ENCODE measurements at places on chromosomes 4 and X.

DNA sequence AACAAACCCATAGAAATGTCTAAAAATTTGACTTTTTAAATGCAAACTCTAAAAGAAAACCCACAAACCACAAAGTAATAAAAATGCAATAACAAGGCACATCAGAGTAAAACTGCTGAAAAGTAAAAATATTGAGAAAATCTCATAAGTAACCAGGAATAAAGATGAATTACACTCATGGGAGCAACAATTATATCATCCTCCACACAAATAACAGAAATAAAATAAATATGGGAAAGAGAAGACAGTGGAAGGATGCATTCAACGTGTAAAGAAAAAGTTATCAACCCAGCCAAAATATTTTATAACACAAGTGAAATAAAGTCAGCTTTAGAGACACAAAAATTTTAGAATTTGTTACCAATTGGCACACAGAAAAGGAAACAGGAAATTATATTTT lies 1420.2 kb downstream of the PCDH18 start:
- no peak for DNase-seq

DNA sequence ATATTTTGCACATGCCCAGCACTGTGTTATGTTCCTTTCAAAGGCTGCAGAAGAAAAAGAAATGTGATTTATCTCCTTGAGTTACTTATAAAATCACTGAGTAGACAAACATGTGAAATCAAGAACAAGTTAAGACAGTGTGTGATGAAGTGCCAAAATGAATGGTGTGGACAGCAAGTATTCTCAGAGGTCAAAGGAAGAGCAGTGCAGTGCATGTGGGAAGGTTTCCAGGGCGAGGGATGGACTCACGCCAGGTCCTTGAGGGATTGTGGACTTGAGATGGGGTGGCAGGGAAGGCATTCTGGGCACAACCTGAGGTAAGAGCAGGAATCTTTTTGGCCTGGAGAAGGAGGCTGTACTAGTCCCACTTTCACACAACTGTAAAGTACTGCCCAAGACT lies 115.5 kb downstream of the FNIP2 start:
- no peak for DNase-seq

DNA sequence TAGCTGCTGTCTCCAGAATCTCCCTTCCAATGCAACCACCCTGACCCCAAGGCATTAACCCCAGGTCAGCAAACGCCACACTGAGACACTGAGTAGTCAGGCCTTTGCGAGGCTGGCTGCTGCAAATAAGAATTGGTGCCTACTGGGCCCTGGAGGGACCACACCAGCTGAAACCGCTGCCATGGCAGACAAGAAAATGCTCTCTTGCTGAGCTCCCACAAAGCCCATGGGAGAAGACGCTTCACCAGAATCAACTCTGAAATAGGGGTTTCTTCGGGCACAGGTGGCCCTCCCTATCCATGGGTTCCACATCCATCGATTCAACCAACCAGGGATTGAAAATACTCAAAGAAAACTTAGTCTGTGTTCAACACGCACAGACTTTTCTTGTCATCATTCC lies 26.7 kb upstream of the CRMP1 start:
- no peak for DNase-seq

DNA sequence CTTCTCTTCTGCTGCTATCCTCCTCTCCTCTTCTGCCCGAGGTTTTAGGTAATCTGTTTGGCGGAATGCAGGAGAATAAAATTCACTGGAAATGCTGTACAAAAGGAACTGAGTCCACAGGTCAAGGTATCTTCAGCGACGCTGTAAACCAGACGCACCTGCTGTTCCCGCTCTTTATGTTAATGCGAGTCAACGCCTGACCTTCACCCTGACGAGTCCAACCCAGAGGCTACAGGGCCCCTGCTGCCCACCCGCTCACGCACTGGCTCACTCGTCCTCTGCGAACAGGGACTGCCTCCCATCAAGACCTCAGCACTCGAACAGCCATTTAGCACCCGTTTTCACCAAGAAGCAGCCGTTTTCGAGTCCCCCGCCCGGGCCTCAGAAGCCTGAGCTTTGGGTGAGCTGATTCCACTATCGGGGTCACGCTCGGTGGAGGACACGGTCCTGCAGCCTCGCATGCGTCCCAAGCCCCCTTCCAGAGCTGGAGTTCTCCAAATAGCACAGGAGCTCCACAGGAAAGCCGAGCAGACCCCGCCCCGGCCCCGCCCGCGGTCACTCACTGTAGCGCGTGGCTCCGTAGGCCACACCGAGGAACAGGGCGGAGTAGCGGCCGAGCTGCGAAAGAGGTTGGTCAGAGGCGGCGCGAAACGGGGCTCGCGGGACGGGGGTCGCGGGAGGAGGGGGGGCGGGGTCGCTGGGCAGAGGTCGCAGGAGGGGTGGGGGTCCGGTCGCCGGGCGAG lies 556 bp downstream of the ATP5ME start:
- no peak for DNase-seq

DNA sequence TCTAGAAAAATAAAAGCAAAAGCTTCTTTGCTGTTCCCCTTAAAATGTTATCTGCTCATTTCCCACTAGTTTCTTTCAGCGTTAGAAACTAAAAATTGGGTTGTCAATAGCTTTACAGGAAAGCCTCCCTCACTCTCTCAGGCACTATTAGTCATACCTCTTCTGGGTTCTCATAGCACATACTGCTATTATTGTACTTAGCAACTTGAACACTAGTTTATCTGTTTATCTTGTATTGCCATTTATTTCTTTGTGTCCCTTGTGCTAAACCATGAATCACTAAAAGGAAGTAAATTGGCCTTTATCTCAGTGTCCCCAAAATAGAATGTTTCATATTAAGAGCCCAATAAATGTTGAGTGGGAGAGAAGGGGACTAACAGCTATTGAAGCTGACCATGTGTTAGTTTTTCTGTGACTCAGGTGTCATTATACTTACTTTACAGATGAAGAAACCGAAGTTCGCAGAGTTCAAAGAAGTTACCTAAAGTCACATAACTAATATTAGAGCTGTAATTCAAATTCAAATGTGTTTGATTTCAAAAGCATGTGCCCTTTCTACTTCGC lies 124.8 kb upstream of the CITED1 start:
- DNase-seq = no peak

GRCh38 chr4:56684320-56685050 lies 3.4 kb upstream of the HOPX start:
- DNase-seq = no peak

GRCh38 chr4:121073004-121073435 lies 685 bp upstream of the NDNF start:
- peak; percentile 24 for DNase-seq

DNA sequence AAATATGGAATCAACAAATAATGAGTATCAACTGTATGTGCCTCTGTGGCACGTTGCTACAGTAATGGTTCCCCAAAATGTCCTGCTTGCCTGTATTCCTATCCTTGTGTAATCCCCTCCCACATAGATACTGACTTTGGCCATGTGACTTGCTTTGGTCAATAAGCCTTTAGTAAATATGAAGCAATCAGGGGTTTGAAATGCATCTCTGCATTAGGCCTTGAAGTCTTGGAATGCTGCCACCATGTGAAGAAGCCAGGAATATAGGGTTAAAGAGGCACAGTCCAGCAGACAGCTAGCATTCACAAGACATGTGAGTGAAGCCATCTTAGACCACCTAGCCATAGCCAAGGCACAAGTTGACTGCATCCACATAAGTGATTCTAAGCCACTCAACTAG lies 190.9 kb downstream of the GABRB1 start:
- DNase-seq = no peak

GRCh38 chrX:4181782-4182407 lies 468.4 kb upstream of the PRKX start:
- DNase-seq = no peak

- no peak for DNase-seq
Measured at GRCh38 chr4:186900984-186901383, 177.3 kb upstream of the FAT1 start.

DNA sequence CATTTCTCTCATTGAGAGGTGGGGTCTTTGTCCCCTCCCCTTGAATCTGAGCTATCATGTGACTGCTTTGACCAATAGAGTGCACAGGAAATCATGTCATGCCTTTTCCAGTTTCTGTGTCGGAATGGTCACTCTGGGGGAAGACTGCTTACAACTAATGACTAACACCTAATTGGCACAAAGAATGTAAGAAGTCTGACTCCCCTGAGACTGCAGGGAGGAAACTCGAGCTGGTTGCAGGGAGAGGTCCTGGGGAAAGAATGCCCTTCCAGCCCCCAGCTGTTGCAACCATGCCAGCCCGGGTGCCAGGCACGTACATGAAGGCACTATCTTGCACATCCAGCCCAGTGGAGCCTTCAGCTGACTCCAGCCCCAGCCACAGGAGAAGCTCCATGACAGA lies 254.2 kb downstream of the DHX15 start:
- no peak for DNase-seq

GRCh38 chr4:156038772-156039171 lies 85.1 kb upstream of the CTSO start:
- no peak for DNase-seq

DNA sequence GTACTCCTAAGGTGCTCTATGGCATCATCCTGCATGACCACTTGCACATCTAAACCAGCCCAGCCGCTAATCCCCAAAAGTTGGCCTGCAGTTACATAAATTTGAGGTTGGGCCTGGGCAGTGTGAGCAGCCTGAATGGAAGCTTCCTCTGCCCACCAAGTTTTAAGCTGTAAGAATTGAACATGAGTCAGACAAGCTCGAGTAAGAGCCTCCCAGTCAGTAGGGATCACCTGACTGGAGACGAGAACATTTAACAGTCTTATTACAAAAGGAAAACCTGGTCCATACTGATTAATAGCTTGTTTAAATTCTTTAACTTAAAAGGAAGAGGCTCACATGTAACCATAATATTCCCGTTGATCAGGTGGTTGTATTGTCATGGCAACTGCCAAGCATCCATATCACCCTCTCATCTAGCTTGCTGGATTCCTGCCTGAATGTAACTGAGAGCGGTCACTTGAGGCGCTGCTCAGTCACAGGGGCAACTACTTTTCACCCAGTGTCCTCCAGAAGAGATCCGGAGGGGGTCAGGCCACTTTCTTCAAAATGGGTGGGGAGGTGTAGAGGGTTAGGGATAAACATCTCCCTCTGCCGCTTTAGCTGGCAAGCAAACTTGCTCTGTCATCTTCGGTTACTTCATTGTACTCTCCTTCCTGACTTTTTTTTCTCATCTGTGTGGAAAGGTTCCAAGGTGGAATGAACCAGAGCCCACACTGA lies 56.6 kb upstream of the WDR1 start:
- DNase-seq = no peak

DNA sequence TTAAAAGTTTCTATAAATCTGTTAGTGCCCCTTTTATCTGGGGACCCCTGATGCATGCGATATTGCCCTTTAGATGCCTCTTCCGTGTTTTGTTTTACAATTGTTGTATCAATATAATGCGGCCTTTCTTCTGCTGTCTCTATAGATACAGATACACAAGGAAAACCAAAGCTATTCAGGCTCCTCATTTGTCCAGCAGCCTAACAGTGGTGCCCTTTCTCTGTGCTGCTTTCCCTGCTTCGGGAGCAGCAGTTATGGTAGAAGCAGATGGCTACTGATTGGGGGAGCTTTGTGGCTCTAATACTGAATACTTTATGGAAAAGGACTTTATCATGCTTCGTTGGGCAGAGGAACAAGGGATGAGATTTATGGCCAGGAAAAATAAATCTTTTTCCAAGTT lies 10.6 kb upstream of the PRDM8 start:
- no peak for DNase-seq

DNA sequence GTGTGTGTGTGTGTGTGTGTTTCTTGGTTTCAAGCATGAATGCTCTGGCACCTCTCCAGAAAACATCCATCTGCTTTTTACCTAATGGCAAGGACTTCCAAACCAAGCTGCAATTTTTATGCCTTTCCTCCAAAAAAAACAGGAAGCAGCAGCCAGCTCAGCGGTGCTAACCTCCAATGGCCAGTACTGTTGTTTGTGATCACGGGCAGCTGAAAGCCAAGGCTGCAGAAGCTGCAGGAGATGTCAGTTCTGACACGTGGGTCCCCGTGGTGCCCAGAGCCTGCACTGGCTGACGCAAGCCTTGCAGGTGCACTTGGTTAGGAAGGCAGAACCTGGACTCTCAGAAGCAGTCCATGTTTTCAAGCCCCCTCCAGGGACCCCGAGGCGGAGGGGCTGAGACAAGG lies 313.6 kb upstream of the DDX53 start:
- no peak for DNase-seq

Data from activated T-cell treated with anti-CD3 and anti-CD28 coated beads, Interleukin-2, amount 50 U/mL, for 1 hour (primary cell).